Thymus (tissue), 14 donors: ENCODE measurements at places on chromosomes 4 and X. TPM values are rescaled to one million over a fixed set of nuclear protein-coding genes. Genes with fewer than 3 reads are reported as not detected.

Gene TENM3
- total RNA-seq = 9.5 TPM

Gene F9
- not detected for total RNA-seq

- no peaks in the 10 kb centered on the region for H3K4me1 ChIP-seq
- H3K27me3 ChIP-seq = no peaks in the 10 kb centered on the region
These were observed 1664.3 kb downstream of the C4orf33 start for GRCh38 chr4:130760246-130760645.

DNA sequence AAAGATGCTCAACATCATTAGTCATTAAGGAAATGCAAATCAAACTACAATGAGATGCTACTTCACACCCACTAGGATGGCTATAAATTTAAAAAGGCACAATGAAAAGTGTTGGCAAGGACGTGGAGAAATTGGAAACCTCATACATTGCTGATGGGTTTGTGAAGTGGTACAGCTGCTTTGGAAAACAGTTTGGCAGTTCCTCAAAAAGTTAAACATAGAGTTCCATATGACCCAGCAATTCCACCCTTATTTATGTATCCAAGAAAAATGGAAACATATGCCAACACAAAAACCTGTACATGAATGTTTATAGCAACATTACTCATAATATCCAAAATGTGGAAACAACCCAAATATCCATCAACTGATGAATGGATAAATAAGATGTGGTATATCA, 101.3 kb upstream of the MAGEB10 start:
- H3K4me1 ChIP-seq = no peaks in the 10 kb centered on the region
- no peaks in the 10 kb centered on the region for H3K36me3 ChIP-seq
- no peak for DNase-seq
- H3K4me3 ChIP-seq = no peak overlapping the region
- no peak overlapping the region for H3K27ac ChIP-seq
- no peaks in the 10 kb centered on the region for H3K27me3 ChIP-seq

GRCh38 chr4:78162821-78163220, 105.7 kb downstream of the FRAS1 start:
- H3K27me3 ChIP-seq = no peaks in the 10 kb centered on the region
- H3K4me3 ChIP-seq = no peak overlapping the region
- H3K4me1 ChIP-seq = no peaks in the 10 kb centered on the region
- no peaks in the 10 kb centered on the region for H3K36me3 ChIP-seq
- no peak overlapping the region for H3K27ac ChIP-seq
- DNase-seq = no peak

DNA sequence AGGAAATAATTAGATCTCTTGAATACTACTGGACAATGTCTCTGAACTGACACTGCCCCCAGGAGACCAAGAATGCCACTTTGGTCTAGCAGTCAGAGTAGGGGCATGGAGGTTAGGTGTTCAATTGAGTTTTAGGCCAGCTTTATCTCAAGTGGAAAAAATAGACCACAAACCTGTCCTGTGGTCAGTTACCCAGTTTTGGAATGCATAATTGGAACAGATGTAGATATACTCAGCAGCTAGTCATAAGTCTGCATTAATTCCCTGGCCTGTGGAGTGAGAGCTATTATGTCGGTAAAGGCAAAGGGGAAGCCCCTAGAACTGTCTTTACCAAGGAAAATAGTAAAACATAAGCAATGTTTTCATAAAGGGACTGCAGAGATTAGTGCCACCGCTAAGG, 587.7 kb downstream of the GLUD2 start:
- H3K27ac ChIP-seq = no peak overlapping the region
- H3K4me1 ChIP-seq = no peaks in the 10 kb centered on the region
- no peaks in the 10 kb centered on the region for H3K36me3 ChIP-seq
- H3K4me3 ChIP-seq = no peak overlapping the region
- DNase-seq = no peak
- no peaks in the 10 kb centered on the region for H3K27me3 ChIP-seq

DNA sequence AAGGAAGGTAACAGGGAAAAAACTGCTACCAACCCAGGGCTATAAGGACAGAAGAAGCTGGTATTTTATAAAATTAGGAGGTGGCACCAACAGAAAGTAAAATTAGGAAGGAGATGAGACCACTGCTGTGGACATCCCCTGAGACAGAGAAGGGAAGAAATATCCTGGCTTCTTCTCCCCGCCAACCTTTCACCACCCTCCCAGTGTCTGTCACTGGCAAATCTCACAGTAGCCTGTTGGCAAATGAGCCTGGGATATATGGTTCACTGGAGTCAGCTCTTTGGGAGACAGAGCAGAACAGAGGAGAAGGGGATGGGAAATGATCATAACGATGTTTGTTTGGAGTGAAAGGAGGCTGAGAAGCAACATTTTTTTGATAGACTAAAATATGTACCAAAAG, 190.9 kb upstream of the PACRGL start:
- H3K27ac ChIP-seq = no peak overlapping the region
- no peak overlapping the region for H3K4me3 ChIP-seq
- H3K27me3 ChIP-seq = no peaks in the 10 kb centered on the region
- H3K4me1 ChIP-seq = no peaks in the 10 kb centered on the region
